ENCODE measurements at places on chromosomes 5 and 9. TPM values are rescaled to one million over a fixed set of nuclear protein-coding genes. Genes with fewer than 3 reads are reported as not detected.

GRCh38 chr5:132385326-132386105 lies 16.0 kb downstream of the SLC22A5 start:
- DNase-seq, result no peak

- no peak for DNase-seq
Measured at GRCh38 chr9:84557751-84558150, 111.8 kb upstream of the NTRK2 start.

Gene ANXA6
- 59.9 TPM for total RNA-seq

DNA sequence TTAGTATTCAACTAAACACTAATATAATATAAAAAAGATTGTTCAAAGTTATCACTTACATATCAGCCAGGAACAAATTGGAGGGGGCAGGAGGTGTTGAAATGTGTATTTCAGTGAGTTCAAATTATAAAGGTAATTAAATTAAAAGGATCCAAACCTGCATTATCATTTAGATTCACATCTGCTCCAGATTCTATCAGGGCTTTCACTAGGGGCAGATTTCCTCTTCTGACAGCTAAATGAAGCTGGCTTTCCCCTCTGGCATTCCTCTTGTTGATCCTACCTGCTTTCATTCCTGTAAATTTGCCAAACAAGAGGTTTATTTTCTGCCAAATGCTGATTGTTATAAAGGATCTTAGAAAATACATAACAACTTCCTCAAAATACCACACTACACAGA lies 86.3 kb upstream of the GCNT4 start:
- no peak for DNase-seq

GRCh38 chr9:137875846-137876245 lies 1.7 kb upstream of the CACNA1B start:
- no peak for DNase-seq

Gene MYMK
- total RNA-seq, result not detected

DNA sequence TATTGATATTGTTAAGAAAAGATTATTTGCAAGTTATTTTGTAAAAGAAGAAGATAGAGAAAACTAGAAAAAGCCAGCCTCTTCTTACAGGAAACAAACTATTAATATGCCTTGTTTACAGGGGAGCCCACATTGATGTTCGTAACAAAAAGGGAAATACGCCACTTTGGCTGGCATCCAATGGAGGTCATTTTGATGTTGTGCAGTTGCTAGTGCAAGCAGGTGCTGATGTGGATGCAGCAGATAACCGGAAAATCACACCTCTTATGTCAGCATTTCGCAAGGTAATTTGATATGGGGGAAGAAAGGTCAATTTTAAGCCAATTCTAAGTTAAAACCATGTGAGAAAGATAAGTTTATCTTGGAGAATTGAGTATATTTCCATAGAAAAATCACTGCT lies 37.6 kb upstream of the EIF4EBP3 start:
- DNase-seq, result no peak

- DNase-seq, result no peak
Measured at GRCh38 chr5:96481009-96481786, 48.1 kb upstream of the PCSK1 start.

- no peak for DNase-seq
Measured at GRCh38 chr9:7055171-7055903, 297.6 kb downstream of the KDM4C start.

- DNase-seq, result no peak
Measured at GRCh38 chr9:135698236-135698635, 1.0 kb downstream of the SOHLH1 start.

GRCh38 chr9:124878518-124878917 lies 16.6 kb downstream of the ARPC5L start:
- no peak for DNase-seq

Gene SLCO6A1
- total RNA-seq, result not detected

DNA sequence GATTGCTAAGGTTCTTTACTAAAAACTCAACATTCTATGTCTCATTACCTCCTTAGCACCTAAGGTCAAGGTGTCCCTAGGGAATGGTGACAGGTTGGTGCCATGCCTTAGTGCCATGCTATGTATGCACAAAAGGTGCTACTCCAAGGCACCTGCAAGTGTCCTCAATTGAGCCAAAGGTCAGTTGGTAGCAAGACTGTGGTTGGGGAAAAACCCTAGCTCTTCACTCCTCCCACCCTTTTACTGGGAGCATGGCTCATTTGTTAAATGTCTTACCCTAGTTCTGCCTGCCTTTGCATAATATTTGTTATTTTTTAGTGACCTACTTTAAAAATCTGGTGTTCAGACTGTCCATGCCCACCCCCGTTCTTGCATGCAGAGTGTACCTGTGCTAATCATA lies 17.0 kb downstream of the ACO1 start:
- no peak for DNase-seq

Measured in kidney epithelial cell (primary cell).